ENCODE measurements at places on chromosomes 1 and 21. TPM values are rescaled to one million over a fixed set of nuclear protein-coding genes. Genes with fewer than 3 reads are reported as not detected.

Gene PROX1
- 0.17 TPM for total RNA-seq

Gene SPATA1
- not detected for total RNA-seq

Gene HFM1
- total RNA-seq = 0.35 TPM

Gene CD244
- total RNA-seq = not detected

Gene CFAP141
- not detected for total RNA-seq

Gene PTPN7
- total RNA-seq = not detected

Gene LRRC8C
- 5.7 TPM for total RNA-seq

Gene NCAM2
- total RNA-seq = 0.10 TPM

Gene WNT2B
- total RNA-seq = 33.5 TPM

Gene ZNF648
- not detected for total RNA-seq

Gene BGLAP
- 0.15 TPM for total RNA-seq

Gene PRAMEF4
- total RNA-seq = not detected

Gene CYP4Z1
- not detected for total RNA-seq

Gene TMPRSS15
- total RNA-seq = not detected

Gene CYP2J2
- total RNA-seq = 4.3 TPM

Gene CYP4A11
- total RNA-seq = not detected

Gene AHDC1
- 2.6 TPM for total RNA-seq

Gene AGT
- 1.2 TPM for total RNA-seq

Gene TFF1
- total RNA-seq = not detected

Gene CELA3B
- not detected for total RNA-seq

Gene L1TD1
- total RNA-seq = under 0.01 TPM

Gene GPR37L1
- total RNA-seq = 0.15 TPM

Gene DR1
- 37.7 TPM for total RNA-seq

Gene AADACL3
- total RNA-seq = not detected

Gene PTPRF
- total RNA-seq = 259 TPM

Gene IVL
- 2.4 TPM for total RNA-seq

Gene TMOD4
- not detected for total RNA-seq

Gene TDRD5
- 0.87 TPM for total RNA-seq

Gene CDA
- 13.0 TPM for total RNA-seq

Gene VWA5B1
- 0.05 TPM for total RNA-seq

Gene ANKRD45
- 1.4 TPM for total RNA-seq

Gene LRRC7
- total RNA-seq = 0.05 TPM

Gene CD1B
- total RNA-seq = not detected

Gene CTXND2
- total RNA-seq = not detected

Gene AZIN2
- 5.1 TPM for total RNA-seq

Gene S100A8
- total RNA-seq = not detected

Gene IFI16
- 25.6 TPM for total RNA-seq

Gene SERTAD4
- 4.0 TPM for total RNA-seq

Gene MROH9
- not detected for total RNA-seq

Gene BARHL2
- not detected for total RNA-seq

Gene BRDT
- total RNA-seq = not detected

Gene KLF17
- not detected for total RNA-seq

Gene RAB3B
- 33.9 TPM for total RNA-seq

Gene FAM78B
- not detected for total RNA-seq

Gene KRTAP12-2
- not detected for total RNA-seq

Gene PLEKHA6
- 16.7 TPM for total RNA-seq
